Activated CD4-positive, alpha-beta T cell treated with anti-CD3 and anti-CD28 coated beads, Interleukin-2, amount 50 U/mL, for 24 hours (primary cell): ENCODE measurements at places on chromosomes 16 and 17.

DNA sequence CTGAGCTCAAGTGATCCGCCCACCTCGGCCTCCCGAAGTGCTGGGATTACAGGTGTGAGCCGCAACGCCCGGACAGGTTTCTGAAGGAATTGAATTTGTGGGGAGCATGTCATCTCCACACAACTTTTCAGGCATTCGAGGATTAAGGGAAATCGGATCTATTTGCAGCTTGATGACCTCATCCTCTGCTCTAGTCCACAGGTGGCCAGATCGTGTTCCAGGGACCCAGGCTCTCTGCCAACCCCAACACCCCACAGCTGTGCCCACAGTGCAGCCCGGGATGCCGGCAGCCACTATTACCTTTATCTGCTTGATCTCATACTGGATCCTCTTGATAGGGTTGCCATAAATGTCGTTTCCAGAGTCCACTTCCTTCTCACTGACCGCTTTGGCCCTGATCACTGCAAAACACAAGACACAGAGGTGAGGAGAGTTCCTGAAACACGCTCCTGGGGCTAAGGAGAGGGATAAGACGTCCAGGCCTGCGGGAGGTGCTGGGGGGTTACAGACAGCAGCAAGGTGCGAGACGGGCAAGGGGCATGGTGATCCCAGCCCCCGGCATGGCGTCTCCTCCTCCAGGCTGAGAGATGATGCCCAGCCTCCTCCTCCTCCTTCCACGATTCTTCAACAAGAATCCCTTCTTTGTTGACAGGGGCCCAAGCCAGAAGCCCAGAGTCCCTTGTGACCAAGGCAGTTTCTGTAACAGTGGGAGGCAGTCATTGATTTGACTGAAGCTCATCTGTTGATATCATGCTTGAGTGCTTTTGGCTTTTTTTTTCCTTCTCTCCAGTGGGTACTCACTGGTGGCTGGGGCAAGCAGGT, 29.3 kb downstream of the CEP295NL start:
- no peak for DNase-seq

- DNase-seq = no peak
These were observed 16.4 kb downstream of the CDK5RAP3 start for GRCh38 chr17:47987240-47987835.

GRCh38 chr17:67055811-67056745, 11.7 kb downstream of the CACNG1 start:
- DNase-seq = no peak

- no peak for DNase-seq
These were observed 26.0 kb upstream of the ITGB4 start for GRCh38 chr17:75695141-75695829.

- DNase-seq = no peak
These were observed 97.6 kb upstream of the FAM20A start for GRCh38 chr17:68698746-68699145.

GRCh38 chr16:48462106-48462740, 77.0 kb upstream of the SIAH1 start:
- no peak for DNase-seq

DNA sequence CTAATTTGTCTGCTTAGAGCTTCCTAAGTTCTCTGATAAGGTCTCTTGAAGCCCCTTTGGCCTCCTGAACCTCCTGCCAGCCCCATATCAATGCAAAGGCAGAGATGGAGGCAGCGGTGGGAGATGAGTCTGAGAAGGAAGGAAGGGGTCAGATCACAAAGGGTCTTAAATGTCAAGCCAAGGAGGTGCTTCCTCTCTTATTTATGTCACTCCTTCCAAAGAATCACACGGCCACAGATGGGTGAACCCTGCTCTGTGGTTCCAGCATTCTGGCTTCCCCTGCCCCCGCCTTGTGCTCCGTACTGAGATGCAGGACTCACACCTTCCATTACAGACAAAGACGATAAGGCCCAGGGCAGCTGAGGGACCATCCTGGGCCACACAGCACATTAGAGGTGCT, 96.3 kb downstream of the GSG1L start:
- no peak for DNase-seq

DNA sequence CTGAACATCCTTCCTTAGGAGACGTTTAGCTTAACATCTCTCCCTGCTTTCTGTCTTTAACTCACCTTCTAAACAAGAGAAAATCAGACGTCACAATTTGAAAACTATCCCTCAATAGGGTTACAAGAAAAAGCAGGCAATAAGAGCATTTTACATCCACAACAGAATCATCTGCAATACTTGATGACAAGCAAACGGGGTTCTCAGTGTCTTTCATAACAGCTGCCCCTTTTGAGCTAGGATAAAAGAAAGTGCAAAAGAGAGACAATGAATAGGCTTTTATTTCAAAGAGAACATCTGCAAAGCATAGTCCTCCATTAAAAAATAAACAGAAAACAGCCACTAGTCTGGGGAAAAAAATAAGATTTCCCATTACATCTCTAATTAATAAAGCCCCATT, 13.2 kb downstream of the XYLT1 start:
- DNase-seq = no peak

DNA sequence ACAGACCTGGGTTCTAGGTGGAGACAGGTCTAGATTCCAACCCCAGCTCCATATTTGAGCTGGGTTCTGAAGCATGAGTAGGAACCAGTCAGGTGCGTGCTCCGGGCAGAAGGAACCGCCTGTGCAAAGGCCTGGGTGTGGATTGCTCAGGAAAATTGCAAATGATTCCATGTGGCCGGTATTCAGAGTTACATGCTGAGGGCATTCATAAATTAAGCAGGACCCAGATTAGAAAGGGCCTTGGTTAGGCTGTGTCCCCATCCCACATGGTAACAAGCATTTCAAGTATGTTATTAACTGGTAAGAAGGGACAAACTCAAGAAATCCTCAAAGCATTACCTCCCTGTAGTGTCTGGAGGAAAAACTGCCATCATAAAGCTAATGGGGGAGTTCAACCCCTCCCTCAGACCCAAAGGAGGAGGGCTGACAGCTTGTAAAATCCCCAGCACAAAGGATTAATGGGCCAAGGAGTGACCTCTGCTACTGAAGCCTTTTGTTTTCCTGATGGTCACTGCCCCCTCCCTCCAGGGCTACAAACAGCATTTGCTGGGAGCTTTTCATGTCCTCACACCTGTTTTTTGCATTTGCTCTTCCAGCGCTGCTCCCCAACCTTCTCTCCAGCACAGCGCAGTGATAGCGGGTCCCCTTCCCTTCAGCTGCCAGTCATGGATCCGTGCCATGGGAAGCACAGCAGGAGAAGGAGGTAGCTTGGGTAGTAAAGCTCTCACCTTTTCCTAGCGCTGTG, 218.0 kb downstream of the C16orf95 start:
- DNase-seq = no peak

- DNase-seq = no peak
These were observed 83.8 kb upstream of the HNF1B start for GRCh38 chr17:37828651-37829124.

GRCh38 chr16:38941-39892, 14.2 kb downstream of the POLR3K start:
- peak; percentile 16 for DNase-seq

DNA sequence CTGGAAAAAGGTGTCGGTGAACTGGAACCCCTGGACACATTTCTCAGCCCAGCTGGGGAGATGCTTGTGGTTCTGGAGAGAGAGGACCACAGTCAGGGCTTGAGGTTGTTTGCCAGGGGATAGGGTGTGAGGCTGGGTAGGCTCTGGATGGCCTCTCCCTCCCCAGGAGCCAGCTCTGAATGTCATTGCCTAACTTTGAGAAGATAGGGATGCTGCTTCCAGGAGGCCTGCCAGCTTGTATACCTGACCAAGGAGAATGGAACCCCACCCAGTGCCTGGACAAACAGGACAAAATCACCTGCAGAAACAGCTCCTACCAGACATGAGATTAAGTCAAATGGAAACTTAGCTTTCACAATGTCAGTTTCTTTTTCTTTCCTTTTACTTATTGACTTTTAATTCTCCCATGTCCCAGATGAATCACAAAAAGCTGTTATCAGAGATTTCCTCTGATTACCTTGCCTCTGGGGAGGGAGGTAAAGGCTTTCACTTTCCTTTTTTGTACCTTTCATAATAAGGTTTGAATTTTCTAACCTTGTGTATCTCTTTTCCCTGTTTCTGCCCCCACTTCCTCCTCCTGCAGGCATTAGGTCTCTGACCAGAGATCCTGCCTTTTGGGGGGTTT, 29.8 kb upstream of the PLLP start:
- DNase-seq = no peak

- no peak for DNase-seq
These were observed 7.8 kb downstream of the SHCBP1 start for GRCh38 chr16:46613352-46613751.

DNA sequence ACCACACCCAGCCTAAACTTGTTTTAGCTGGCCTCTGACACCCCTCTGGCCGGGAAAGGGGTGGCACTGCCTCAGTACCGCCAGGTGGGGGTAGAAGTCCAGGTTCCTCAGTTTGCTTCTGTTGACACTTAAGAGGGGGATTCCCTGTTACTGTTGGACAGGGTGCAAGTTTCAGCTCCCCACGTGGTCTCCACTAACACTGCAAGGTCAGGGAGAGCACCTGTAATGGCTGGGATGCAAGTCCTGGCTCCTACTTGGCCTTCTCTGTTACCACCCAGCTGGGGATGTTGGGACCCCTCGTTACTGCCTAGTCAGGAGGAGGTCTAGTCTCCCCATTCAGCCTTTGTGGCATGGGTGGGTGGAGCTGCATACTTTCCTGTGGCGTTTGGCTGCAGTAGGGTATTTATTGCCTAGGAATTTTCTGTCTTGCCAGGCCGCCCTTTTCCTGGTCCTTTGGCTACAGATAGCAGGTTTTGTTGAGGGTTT, 10.6 kb upstream of the MFAP4 start:
- DNase-seq = no peak

DNA sequence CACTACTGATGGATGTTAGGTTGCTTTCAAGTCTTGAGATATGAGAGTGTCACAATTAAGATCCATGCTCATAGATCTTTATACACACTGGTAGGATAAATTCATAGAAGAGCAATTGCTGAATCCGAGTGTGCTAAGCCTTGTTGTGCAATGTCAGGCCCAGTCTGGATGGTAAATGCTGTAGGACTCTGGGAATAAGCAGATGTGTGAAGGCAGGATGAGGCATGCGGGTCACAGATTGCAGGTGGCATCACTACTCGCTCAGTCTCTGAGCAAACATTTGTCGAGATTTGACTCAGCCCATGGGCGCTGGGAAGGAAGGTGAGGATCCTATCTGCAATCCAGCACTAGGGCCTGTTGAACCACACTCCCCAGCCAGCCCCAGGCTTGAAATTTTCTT, 40.7 kb downstream of the TMEM186 start:
- DNase-seq = no peak

- no peak for DNase-seq
These were observed 103.9 kb upstream of the SEC14L1 start for GRCh38 chr17:77036841-77037381.

DNA sequence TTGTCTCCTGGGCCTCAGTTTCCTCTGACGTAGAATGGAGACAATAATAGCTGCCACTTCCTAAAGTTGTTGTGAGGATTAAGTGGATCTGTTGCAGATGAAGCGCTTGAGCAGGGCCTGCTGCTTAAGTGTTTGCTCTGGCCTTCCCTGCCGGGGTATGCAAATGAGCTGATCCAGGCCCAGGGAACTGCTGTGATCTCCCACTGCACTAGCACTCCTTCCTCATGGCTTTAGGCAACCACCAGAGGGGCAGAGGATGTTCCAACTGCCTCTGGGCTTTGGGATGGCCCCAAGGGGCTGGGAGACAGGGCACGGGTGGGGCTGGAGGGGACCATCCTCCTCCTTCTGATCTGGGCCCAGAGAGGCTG, 6.2 kb downstream of the SBK1 start:
- no peak for DNase-seq

DNA sequence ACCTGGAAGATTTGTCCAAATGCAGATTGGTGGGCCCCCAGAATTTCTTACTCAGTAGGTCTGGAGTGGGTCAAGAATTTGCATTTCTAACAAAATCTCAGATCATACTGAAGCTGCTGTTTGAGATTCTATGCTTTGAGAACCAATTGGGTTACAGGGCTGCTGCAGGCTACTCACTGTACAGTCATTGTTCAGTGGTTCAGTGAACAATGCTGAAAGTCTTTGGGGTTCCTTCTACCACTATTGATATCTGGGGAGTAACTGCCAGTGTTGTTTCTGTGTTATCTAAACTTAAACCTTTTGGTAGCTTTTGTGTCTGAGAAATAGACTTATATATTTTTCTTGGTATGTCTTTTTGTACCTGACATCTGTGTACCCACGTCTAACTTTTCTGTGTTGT, 187.5 kb downstream of the TANC2 start:
- no peak for DNase-seq

DNA sequence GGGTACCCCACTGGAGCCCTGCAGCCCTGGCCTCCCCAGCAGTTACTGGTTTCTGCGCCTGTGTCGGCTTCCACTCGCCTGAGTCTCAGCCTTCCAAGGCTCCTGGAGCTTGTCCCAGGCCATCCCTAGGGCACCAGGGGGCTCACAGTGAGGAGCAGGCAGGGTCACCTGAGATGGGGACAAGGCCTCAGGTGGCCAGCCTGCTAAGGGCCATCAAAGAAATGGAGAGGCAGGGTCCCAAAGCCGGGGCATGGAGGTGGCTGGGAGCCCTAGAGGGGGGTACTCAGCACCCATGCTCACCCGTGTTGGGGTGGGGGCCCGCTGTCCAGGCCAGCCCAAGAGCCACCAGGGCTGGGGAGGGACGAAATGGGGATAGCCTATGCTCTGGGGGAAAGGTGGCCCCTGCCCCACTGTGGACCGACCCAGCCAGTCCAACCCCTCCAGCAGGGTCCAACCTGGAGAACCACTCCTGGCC, 1.3 kb downstream of the FASN start:
- no peak for DNase-seq

DNA sequence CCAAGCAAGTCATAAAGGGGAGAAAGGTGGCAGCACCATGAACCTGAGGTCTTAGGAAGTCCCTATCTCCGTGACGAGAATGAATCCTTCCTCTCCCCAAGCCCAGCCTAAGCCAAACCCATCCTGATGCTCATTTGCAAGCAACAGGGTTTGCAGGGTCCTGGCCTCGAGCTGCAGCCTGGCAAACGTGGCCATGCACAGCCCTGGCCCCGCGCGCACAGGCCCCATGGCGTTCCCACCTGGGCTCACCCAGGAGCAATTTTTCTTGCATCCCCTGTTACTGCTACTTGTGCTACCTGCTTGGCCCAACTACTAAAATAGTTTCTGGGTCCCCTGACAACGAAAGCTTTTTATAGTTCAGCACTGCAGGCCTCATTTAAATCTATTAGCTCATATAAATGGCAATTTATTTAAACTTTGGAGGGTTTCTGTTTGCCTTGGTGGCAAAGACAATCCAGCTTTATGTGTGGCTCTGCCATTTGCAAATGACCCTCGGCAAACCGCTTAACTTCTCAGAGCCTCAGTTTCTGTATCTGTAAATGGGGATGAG, 141.5 kb downstream of the C16orf78 start:
- no peak for DNase-seq

DNA sequence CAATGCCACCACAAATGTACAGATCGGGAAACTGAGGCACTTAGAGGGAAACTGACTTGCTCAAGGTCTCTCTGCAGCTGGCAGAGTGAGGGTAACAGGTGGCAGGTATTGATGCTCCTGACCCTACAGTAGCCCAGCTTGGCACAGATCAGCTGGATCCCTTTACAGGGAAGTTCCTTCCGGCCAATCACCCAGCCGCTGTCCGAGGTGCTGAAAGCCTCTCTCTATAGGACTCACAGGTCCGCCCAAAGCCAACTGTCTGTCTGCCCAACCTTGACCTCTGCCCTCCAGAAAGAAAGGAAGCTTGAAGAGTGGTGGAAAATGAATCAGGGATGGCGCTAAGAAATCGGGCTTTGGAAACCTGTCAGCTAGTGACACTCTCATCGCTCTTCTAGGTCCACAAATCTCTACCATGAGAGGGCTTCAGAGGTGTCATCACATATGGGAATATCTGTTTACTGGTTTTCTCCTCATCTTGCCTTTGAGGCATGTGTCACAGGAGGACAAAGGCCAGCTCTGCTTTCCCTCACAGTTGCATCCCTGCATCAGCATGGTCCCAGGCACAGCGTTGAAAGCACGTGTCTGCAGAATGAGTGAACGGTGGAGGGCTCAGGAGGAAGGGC, 246.2 kb downstream of the KATNIP start:
- DNase-seq = no peak
